ENCODE measurements at places on chromosomes 5 and 9.

DNA sequence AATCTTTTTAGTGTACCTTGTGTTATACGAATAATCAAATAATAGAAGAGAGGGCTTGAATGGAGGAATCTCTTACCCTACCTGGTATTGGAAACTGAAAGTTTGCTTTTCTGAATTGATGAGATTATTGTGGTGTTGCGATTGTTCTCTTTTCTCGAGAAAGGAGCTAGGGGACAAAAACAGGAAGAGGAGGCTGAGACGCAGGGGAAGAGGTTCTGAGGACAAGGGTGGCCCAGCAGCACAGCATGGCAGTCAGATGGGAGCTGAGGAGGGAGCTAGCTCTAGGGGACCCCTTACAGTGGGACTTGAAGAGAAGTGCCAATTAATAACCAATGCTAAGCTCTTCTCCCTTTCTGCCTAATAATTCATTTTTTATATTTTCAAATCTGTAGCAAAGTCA lies 183.3 kb upstream of the DMAC1 start:
- DNase-seq, result no peak

GRCh38 chr5:5335700-5336264 lies 86.7 kb upstream of the ICE1 start:
- no peak for DNase-seq

- DNase-seq, result no peak
Observed at GRCh38 chr9:6929441-6930215, 171.9 kb downstream of the KDM4C start.

GRCh38 chr9:1231998-1232919 lies 182.1 kb downstream of the DMRT2 start:
- no peak for DNase-seq
